ENCODE measurements at places on chromosomes 7 and 10.

GRCh38 chr10:11668847-11669610 is 57.6 kb upstream of the USP6NL start:
- no peak for DNase-seq

DNA sequence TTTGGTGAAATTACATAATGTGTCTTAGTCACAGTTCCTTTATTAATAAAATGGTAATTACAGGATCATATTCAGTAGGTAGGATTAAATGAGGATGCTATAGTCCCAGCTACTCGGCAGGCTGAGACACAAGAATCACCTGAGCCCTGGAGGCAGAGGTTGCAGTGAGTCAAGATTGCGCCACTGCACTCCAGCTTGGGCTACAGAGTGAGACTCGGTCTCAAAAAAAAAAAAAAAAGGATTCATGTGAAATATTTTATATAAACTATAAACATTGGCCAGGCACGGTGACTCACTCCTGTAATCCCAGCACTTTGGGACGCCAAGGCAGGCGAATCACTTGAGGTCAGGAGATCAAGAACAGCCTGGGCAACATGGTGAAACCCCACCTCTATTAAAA is 197.9 kb downstream of the IMMP2L start:
- no peak for DNase-seq

DNA sequence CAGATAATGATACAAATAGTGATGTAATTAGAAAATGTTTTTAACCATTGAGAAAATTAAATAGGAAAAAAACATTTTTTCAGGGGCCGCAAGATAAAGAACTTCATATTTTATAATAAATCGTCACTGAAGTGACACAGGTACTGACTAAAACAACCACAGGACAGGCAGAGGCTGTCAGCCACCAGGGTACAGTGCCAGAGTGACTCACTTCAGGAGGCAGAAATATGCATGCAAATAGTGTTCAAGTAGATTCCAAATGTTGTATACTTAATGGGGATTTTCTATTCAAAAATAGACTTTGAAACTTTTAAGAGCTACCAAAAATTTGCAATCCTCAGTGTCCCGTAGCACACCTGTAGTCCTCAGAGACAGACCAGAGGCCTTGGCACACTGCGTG is 68.6 kb downstream of the FRMPD2 start:
- no peak for DNase-seq

DNA sequence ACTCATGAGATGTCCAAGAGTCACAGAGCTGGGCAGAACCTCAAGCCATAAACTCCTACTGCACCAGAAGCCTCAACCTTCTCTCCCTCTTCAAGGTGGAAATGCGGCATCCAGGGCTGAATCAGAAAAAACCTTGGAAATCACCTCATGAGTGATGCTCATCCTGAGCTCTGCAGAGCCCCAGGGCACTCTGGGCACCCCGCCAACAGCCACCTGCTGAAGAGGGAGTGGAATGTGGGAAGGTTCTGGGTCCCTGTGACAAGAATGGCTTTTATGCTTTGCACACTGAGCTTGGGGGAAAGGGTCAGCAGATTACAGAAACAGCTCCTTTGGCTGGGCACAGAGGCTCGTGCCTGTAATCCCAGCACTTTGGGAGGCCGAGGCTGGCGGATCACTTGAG is 18.8 kb downstream of the NUDT1 start:
- no peak for DNase-seq

DNA sequence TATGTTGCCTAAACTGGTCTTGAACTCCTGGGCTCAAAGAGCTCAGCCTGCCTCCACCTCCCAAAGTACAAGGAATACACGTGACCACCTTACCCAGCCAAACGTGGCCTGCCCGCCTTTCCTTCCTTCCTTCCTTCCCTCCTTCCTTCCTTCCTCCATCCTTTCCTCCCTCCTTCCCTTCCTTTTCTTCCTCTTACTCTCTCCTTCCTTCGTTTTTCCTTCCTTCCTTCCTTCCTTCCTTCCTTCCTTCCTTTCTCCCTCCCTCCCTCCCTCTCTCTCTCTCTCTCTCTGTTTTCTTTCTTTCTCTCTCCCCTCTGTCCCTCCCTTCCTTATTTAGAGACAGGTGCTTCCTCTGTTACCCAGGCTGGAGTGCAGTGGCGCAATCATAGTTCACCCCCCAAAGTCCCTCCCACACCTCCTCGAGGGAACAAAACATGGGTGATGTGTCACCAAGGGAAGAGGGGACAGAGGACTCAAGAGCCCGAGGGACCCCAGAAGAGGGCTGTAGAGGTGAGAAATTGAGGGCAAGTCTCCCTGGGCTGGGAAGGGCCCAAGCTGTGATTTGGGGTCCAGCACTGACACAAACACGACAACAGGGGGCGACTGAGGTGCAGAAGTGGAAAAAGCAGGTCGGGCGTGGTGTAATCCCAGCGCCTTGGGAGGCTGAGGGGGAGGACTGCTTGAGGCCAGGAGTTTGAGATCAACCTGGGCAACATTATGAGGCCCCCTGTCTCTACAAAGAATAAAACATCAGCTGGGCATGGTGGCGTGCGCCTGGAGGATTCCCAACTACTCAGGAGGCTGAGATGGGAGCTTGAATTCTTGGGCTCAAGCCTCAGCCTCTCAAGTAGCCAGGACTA is 28.1 kb downstream of the EPHB4 start:
- DNase-seq: no peak

DNA sequence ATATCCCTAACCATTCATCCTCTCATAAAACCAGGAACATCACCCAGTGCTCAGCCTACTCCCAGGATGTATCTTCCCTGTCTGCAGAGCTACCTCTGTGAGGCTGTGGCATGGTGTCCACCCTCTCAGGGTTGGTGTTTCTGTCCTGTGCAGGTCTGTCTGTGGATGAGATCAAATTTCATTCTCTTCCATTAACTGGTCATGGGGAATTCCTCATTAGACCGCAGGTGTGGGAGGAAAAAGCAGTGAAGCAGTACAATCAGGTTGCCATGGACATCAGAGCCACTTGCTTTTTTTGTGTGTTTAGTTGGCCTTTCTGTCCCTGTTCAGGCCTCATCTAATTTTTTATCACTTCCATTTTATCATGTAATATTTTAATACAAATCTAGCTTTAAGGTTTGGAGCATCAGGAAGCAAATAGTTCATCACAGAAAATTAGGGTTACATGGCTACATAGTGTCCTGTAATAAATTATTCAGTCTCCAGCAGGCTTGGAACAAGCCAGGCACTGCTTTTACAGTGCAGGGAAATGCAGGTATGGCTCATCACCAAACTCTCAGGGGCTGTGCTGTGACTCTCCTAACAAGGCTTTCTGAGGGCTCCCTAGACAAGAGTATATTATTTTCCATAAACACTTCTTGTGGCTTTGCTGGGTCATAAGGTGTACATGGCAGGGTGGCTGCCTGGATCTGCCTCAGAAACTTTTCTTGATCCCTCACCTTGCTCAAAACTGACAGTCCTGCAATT is 594.9 kb upstream of the IGFBP3 start:
- DNase-seq: no peak

- no peak for DNase-seq
Observed at GRCh38 chr7:84336303-84336702, 141.7 kb upstream of the SEMA3A start.

DNA sequence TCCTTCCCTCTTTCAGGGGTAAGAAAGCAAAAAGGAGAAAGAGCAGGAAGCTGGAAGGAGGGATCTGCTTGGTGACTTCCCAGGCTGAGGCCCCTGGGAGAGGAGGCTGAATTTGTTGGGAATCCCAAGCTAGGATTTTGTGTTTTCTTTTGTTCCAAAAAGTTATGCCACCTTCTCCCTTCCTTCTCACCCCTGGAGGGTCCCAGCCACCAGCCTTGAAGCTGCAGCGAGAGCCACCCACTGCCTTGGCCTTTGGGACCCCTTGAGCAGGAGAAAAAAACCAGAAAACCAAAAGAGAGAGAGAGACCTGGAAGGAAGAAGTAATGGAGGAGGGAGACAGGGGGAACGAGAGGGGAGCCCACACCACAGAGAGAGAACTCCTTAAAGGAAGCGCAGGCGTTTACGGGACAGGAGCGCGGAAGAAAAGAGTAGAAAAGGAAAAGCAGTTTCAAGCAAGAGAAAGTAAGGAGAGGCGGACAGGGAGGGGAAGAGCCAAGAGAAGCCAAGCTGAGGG is 7.2 kb downstream of the VAX1 start:
- no peak for DNase-seq

GRCh38 chr7:17498230-17498629 is 199.8 kb downstream of the AHR start:
- no peak for DNase-seq
